ENCODE measurements at places on chromosomes 13 and 19.

DNA sequence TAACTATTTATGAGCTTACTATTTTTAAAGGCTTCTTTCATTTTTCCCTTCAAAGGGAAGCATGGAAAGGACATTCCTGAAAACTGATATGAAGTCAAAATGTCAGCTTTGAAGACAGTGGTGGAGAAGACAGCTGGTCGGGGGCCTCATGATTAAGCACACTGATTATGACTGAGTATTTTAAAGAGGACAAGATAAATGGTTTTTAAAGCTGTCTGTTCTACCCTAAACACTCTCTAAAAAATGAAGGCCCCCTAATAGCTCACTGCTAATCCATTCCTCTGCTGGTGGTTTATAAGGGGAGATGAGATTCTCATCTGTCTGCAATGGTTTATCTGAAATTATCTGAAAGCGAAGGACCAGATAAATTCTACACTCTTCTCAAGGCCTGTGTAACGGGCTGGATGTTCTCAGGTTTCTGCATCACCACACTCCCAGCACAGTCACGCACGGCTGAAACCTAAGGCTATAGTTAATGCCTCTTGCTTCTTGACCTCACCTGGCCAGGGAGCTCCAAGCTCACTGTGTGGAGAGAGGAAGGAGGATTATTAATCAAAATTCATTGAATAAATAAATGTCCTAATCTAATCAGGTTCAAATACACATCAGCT lies 86.9 kb upstream of the DOCK9 start:
- no peak for DNase-seq

DNA sequence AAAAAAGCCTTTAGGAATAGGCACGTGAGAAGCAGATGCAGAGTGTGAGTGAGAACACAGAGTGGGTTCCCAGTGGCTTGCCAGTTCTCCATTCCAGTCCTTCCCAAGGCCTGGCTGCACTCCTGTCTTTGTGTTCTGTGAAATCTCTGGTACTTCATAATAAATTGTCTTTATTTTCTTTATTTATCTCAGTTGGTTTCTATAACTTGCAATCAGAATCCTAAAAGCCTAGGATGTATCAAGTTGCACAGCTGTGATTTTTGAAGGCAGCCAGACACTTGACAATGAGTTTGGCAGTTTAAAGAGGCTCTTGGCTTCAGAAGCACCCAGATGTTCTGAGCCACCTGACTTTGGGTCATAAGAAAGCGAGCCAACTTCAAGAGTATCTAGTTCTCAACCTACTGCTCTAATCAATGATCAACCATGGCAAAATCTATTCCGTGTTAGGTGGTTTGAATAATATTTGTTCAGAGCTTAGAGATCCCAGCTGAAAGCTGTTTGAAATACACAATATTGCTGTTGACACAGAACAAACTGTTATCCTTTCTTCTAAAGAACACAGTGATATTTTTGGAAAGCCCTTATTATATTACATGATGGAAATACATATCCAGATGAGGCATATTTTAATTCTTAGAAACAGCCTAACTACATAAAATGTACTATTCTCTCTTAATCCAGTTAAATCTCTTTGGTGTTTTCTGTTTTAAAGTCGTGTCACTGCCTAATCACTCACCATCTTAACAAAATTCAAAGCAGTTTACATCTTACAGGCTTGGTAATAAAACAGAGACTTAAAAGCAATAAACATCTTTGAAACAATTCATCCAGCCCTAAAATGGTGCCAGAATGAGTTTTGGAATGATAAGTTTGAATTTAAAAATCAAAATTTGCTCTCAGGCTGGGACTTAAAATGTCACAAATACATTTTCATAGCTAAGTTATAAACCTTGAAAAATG lies 483.0 kb upstream of the NBEA start:
- DNase-seq, result no peak

DNA sequence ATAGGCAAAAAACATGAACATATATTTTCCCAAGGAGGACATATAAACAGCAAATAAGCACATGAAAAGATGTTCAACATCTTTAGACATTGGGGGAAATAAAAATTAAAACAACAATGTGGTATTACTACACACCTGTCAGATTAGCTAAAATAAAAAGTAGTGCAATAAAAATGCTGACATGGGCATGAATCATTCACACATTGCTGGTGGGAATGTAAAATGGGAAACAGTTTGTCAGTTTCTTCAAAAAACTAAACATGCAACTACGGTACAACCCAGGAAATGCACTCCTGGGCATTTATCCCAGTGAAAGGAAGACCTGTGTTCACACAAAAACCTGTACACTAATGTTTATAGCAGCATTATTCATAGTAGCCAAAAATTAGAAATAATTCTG lies 5.3 kb upstream of the SUCLA2 start:
- DNase-seq, result no peak

- no peak for DNase-seq
Observed at GRCh38 chr13:109425821-109426689, 360.3 kb downstream of the IRS2 start.

- no peak for DNase-seq
Observed at GRCh38 chr13:113417008-113417751, 36.1 kb downstream of the ADPRHL1 start.

- no peak for DNase-seq
Observed at GRCh38 chr13:111875915-111876314, 191.0 kb upstream of the SOX1 start.

DNA sequence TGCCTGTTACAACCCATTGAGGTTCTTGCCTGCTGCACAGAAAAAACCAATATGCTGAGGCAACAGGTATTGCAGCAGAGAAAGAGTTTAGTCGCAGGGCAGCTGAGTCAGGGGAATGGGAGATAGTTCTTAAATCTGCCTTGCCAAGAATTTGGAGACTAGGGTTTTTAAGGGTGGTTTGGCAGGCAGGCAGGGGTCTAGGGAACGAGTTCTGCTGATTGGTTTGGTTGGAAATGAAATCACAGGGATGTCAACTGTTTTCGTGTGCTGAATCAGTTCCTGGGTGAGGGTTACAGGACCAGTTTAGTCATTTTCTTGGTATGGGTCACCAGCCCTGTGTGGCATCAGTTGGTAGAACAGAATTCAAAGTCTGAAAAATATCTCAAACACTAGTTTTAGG lies 36.6 kb downstream of the PDS5B start:
- DNase-seq, result no peak

DNA sequence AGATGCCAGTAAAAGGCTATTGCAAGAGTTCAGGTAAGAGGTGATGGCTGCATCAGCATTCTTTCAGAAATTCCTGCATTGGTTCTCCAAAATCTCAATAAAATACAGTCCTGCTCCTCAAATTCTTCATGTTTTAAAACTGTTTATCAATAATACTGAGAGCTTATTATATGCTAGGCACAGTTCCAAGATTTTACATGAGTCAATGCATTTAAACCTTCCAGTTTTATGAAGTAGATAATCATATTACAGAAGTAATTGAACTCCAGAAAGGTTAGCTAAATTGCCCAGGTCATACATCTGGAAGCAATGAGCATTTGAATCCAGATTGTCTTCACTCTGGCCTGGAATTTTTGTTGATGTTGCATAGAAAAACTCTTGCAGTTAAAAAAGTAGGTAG lies 282.9 kb upstream of the SLITRK6 start:
- no peak for DNase-seq

GRCh38 chr13:111948281-111948680 lies 118.7 kb upstream of the SOX1 start:
- no peak for DNase-seq

GRCh38 chr13:34417896-34418295 lies 524.2 kb upstream of the NBEA start:
- DNase-seq, result no peak

GRCh38 chr19:50569938-50570540 lies 1.8 kb upstream of the LRRC4B start:
- DNase-seq, result no peak

GRCh38 chr19:10195199-10195519 lies 406 bp upstream of the DNMT1 start:
- no peak for DNase-seq

- peak; percentile 28 for DNase-seq
Observed at GRCh38 chr13:21683034-21683733, 12.3 kb downstream of the FGF9 start.

DNA sequence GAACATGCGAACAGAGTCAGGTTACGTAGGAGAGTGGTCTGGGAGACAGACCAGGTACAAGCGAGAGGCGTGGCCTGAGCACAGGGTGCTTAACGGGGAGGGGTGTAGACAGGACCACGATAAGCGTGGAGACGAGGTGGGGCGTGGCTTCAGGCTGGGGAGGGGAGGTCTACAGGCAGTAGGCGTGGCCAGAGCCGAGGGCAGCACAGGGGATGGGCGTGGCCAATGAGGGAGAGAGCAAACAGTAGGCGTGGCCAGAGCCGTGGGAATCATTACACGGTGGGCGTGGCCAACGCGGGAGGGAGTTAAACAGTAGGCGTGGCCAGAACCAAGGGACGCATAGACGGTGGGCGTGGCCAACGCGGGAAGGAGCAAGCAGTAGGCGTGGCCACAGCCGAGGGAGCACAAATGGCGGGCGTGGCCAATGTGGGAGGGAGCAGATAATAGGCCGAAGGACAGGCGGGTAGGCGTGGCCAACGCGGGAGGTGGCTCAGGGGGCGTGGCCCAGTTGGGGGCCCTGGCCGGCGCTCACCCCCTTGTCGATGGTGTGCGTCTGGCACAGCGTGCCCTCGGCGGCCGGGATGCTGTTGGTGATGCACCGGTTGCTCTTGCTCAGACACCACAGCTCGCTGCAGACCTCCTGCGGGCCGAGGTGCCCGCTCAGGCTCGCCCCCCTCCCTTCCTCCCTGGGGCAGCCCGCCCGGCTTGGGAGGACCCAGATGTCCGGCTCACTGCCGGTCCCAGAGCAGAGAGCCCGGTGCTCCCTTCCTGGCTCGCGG lies 15.2 kb upstream of the MYO1F start:
- no peak for DNase-seq

DNA sequence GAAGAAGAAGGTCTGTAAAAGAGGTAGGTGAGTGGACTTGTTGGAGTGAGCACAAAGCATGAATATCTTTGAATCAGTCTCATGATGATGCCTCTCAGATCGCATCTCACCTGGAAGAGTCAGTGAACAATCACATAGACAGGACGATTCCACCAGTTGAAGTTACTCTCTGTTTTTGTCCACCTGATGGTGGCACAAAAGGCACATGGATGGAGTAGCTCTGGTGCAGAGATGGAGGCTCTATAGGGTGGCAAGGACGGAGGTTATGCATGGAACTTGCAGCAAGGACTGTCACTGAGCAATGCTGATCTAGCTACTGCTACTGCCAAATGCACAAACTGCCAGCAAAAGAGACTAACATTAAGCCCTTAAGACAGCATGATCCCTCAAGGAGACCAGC lies 10.3 kb upstream of the MYCBP2 start:
- no peak for DNase-seq

DNA sequence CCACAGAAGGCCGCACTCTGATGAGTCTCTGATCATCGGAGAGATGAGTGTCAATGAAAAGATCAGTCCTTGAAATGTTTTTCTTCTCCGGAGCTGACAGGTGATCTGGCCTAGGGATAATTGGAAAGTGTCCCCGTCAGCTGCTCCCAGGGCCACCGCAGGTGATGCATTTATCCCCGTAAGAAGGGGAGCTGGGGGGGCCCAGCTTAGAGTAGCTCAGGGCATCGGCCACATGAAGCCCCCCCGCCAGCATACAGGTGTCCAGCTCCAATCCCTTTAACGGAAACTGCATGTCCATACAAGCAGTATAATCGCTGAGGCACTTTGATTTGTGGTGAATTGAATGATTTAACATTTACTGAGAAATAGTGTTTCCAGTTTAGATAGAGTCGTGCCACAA lies 27.7 kb downstream of the ATP4B start:
- no peak for DNase-seq

- no peak for DNase-seq
Observed at GRCh38 chr13:41650706-41651105, 193.4 kb downstream of the RGCC start.

GRCh38 chr13:19665427-19665859 lies 32.0 kb downstream of the MPHOSPH8 start:
- DNase-seq, result no peak

DNA sequence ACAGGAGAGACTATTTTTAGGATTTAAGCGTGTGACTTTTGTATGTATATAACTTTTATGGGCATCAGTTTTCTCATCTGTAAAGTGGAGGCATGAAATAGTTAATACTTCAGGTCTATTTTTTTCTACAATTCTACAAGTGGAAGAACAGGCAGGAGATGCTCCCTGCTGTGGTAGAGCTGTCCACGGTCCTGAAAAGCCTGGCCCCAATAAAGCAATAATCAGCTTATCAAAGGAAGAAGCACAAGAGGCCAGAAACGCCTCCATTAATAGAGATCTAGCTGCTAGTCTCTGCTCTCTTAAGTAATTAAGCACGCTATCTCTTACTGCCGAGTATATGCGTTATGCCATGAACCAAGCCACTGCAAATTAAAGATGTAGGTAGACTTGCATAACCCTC lies 28.0 kb upstream of the WASF3 start:
- DNase-seq, result peak; percentile 2

Measured in HS-5 (cell line).